Cortex of kidney (tissue), 1 donor: ENCODE measurements at places on chromosomes 6 and 20.

- no peak for DNase-seq
Observed at GRCh38 chr6:128417698-128418097, 102.7 kb downstream of the PTPRK start.

DNA sequence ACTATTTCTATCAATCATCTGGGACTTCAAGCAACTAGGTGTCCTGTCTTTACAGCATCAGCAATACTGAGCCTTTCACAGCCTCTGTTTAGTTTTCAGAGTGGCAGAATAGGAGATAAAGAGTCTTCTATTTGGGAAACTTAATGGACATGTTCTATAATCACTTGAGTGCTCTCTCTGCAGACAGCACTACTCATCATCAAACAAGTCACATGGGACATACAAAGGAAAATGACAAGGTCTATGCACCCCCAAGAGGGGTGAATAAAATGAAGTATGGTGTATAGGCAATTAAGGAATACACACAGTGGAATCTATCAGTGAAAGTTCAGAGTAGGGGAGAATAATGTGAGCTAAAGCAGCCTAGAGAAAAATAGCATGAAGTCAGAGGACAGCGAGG is 237.8 kb upstream of the THEMIS start:
- DNase-seq, result no peak

GRCh38 chr6:163341224-163342061 is 73.1 kb upstream of the QKI start:
- no peak for DNase-seq

- no peak for DNase-seq
Observed at GRCh38 chr6:30893666-30894065, 9.3 kb downstream of the DDR1 start.

DNA sequence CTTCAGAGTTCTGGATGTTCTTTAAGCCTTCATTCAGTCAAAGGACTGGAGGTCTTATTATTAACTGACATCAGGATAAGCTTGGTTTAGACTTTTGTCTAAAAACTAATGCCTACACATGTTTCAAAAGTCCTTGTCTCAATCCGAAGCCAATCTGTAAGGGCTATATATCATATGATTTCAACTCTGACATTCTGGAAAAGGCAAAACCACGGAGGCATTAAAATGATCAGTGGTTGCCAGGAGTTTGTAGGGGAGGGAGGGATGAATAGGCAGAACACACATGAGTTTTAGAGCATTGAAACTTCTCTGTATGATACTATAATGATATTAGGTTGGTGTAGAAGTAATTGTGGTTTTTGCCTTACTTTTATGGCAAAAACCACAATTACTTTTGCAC is 1285.8 kb upstream of the CITED2 start:
- no peak for DNase-seq

- DNase-seq, result no peak
Observed at GRCh38 chr20:17108896-17109295, 117.9 kb upstream of the PCSK2 start.

DNA sequence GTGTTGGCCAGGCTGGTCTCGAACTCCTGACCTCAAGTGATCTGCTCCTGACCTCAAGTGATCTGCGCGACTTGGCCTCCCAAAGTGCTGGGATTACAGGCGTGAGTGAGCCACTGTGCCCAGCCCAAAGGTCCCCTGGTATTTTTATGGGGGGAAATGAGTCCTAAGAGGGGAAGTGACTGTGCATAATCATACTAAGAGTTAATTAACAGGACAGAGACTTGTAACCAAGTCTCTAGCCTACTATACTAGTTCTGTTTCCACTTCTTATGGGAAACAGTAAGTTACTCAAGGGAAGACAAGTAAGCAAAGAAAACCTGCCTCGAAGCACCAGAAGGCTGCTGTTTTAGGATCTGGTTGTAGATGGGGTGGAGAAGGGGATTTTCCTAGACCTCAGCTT is 27.9 kb downstream of the TCF15 start:
- DNase-seq, result no peak

DNA sequence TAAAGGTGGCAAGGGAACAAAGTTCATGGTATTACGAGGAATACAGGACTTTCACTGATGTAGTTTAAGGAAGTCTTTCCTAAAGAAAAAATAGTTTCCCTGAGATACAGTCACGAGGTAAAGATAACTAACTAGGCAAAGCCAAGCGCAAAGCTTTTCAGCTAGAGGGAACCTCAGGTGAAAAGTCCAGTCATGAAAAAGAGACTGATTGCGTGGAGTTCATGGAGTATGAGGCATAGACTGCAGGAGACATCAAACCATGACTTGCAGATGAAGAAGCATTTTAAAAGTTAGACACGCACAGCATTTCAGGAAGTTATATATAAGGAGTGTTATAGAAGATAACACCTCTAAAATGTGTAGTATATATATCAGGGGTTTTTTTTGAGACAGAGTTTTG is 205.6 kb upstream of the ZNF184 start:
- no peak for DNase-seq

GRCh38 chr20:50810842-50811241 is 16.0 kb downstream of the BCAS4 start:
- no peak for DNase-seq

GRCh38 chr20:20710443-20711315 is 1.8 kb downstream of the RALGAPA2 start:
- DNase-seq, result no peak

- DNase-seq, result no peak
Observed at GRCh38 chr20:17648791-17649730, 33.0 kb downstream of the RRBP1 start.

- DNase-seq, result no peak
Observed at GRCh38 chr6:122678841-122679240, 68.6 kb downstream of the PKIB start.

DNA sequence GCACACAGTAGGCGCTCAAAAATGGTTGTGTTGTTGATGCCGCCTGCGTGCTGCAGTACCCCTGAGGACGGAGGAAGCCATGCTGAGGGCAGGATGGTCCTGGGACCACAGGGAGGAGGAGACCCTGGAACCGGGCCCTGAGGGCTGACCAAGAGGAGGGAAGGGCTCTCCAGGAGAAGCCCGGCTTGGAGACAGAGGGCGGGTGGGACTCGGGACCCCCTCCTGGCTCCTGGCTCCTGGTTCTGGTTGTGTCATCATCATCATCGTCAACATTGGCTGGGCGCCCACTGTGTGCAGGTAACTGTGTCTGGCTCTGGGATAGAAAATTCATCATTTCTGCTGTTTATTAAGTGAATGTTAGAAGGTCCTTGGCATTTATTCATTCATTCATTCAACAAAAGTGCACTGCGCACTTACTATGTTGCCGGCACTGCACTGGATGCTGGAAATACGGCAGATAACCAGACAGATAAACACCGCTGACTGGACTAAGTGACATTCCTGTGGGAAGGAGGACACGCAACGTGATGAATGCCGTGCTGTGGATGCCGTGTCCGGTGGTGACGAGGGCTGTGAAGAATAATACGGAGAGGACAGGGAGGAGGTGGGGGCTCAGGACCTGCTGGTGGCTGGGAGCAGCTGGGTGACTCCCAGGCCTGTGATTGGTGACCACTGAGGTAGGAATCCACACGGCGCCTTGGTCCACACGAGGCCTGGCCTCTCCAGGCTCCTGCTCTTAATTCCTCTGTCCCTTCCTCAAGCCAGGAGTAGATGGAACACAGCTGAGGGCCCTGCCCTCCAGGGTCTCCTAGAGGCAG is 35.3 kb downstream of the SPDEF start:
- no peak for DNase-seq
